Smooth muscle cell of bladder (primary cell): ENCODE measurements at places on chromosomes 5 and 9. TPM values are rescaled to one million over a fixed set of nuclear protein-coding genes. Genes with fewer than 3 reads are reported as not detected.

The OBP2B gene
- not detected in 2 replicates for total RNA-seq

The CTXN3 gene
- not detected in 2 replicates for total RNA-seq

The TMEM215 gene
- total RNA-seq: not detected in 2 replicates

The FAM221B gene
- total RNA-seq: not detected in 2 replicates

The DAPK1 gene
- 23.8 and 30.0 TPM in 2 replicates for total RNA-seq

The GFI1B gene
- total RNA-seq: not detected in 2 replicates

The FAM153A gene
- not detected in 2 replicates for total RNA-seq

The FAT2 gene
- total RNA-seq: under 0.01 TPM in 2 replicates

The PCDHGA10 gene
- 4.3 and 5.4 TPM in 2 replicates for total RNA-seq

The PCDHB6 gene
- total RNA-seq: under 0.01 and 0.09 TPM in 2 replicates

The PAEP gene
- not detected in 2 replicates for total RNA-seq

The SGCD gene
- 9.2 and 16.5 TPM in 2 replicates for total RNA-seq

The PCDHA10 gene
- total RNA-seq: 0.14 and 0.28 TPM in 2 replicates
